Activated T-cell treated with anti-CD3 and anti-CD28 coated beads, Interleukin-2, amount 50 U/mL, for 48 hours (primary cell): ENCODE measurements at places on chromosomes 2 and 18.
A peak's percentile ranks its signal among the peaks of the same experiment; 100 is the strongest.

DNA sequence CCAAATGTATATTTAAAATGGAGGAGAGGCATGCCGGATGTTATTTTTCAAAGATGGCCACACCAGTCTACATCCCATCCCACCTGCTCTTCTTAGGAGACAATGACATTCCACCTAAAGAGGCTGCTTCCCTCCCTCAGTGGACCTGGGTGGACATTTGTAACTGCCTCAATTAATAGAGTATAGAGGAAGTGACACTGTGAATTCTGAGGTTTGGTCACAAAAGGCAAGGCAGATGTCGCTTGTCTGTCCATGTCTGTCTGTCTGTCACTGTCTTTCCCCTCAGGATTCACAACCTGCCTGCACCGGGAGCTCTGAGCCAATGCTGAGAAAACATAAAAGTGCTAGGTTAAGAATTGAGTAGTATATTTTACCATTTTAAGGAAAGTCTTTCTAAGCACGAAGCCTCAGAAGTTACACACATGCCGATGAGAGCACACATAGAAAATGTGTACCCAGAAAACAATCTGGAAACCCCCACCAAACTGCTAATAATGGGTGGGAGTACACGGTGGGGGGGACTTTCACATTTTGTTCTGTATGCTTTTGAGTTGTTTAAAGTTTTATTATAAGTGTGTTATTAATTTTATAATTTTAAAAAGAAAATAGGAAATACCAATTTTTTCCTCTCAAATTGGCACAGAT lies 21.0 kb downstream of the MIB1 start:
- DNase-seq, result no peak

DNA sequence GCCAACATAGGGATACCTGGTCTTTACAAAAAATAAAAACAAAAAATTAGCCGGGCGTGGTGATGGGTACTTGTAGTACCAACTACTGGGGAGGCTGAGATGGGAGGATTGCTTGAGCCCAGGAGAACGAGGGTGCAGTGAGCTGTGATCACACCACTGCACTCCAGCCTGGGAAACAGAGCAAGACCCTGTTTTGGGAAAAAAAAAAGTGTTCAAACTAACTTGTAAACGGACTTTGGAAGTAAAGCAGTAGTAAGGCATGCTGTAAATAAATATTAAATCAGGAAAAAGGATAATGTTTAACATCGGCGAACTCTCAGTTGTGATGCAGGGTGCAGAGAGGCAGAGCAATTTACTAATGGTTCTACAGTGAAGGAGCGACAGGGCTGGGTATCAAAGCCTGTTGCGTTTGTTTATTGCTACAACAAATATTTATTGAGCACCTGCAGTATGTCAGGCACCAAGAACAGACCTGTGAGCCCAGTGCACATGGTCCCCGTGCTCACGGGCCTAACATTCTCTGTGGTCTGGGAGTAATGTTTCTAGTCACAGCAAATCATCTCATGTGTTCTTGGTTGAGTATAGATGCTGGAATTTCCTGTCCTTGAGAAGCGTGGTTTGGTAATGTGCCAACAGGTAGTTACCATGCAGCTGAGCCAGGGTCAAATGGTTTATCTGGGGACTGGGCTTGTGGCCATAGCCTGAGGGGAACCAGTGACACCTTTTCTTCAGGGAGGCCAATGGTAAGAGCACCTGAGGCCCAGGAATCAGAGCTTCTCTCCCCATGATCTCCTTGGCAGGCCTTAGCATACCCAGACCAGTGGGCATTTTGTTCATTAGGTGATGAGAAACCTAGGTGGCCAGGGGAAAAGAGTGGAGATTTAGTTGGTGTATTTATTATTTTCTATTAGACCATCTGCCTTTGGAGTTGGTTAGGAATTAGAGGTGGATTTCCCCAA lies 27.9 kb upstream of the GREB1 start:
- no peak for DNase-seq

DNA sequence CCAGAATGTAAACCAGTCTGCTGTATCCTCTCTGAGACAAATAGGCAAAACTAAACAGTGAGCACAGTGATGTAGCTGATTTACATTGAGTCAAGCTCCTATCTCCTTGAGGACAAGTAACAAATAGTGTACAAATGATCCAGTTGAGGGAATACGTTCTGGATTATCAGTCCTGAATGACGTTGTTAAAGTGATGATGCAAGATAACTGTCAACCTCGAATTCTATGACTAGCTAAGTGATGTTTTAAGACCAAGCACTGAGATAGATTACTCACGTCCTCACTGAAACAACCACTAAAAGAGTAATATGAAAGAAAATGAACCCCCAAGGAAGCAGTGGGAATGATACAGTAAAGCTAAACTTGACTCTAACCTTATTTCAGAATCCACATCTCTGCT lies 46.8 kb downstream of the SMC6 start:
- DNase-seq, result no peak

DNA sequence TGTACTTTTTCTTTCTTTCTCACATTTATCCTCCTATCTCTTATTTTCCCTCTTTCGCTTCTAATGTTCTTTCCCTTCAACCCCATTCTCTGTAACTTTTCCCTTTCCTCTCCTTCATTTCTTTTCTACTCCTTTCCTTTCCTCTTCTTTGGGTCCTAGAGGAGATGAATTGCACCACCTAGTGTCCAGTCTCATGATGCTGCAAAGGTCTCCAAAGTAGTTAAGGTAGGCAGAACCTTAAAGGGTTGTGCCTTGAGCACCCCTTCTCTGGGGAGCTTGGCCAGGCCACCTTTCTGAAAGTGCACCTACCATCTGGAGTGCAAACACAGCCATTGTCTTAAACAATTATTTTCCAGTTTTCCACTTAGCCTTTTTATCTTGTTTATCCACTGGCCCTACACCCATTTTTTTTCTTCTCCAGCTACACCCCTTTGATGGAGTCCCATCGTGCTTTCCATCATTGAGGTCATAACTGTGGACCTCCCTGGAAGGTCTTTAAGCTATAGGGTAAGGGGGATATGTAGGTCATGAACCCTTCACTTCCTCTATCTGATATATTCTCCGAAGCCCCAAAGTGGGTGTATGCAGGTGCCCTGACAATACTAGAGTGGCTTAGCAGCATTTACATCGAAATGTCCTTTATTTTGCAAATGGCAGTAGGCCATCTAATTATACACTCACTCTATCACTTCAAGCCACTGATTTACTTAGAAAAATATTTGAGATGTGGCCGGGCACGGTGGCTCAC lies 155.9 kb downstream of the ESCO1 start:
- no peak for DNase-seq

DNA sequence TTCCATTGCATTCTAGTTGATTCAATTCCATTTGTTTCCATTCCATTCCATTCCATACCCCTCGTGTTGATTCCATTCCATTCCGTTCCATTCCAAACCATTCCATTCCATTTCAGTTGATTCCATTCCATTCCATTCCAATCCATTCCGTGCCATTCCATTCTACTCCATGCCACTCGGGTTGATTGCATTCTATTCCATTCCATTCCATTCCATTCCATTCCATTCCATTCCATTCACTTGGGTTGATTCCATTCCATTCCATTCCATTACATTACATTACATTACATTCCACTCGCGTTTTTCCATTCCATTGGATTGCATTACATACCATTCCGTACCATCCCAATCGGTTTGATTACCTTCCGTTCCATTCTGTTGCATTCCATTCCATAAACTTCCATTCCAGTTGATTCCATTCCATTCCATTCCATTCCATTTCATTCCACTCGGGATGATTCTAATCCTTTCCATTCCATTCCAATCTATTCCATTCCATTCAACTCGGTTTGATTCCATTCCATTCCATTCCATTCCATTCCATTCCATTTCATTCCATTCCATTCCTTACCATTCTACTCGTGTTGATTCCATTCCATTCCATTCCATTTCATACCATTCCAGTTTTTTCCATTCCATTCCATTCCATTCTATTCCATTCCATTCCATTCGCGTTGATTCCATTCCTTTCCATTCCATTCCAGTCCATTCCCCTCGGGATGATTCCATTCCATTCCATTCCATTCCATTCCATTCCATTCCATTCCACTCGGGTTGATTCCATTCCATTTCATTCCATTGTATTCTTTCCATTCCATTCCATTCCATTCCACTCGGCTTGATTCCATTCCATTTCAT lies 1140.4 kb downstream of the RPIA start:
- no peak for DNase-seq

- no peak for DNase-seq
Observed at GRCh38 chr2:124149571-124149970, 124.5 kb downstream of the CNTNAP5 start.

DNA sequence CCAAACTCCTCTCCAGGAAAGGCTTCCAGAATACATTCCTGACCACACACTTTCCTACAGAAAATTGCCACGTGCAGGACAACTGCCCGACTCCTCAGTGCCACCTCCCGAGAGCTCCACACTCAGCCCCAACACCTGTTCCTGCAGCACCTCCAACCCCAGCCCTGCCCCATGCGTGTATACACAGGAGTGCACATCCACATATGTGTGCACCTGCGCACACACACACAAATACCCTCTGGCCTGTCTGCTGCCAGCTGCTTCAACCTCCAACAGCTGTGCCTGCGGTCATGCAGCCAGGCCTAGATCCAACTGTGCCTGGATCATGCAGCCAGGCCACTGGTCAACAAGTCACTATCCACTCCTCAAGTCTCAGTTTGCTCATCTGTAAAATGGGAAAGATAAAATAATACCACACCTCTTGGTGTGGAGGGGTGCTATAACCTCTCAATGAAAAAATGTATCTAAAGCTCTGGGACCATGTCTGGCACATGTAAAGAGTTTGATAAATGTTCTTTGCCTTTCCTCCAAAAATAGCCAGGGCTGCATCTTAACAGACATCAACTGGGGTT lies 152.1 kb upstream of the ID2 start:
- DNase-seq, result no peak

GRCh38 chr18:8358033-8358765 lies 251.0 kb upstream of the RAB12 start:
- DNase-seq, result no peak

DNA sequence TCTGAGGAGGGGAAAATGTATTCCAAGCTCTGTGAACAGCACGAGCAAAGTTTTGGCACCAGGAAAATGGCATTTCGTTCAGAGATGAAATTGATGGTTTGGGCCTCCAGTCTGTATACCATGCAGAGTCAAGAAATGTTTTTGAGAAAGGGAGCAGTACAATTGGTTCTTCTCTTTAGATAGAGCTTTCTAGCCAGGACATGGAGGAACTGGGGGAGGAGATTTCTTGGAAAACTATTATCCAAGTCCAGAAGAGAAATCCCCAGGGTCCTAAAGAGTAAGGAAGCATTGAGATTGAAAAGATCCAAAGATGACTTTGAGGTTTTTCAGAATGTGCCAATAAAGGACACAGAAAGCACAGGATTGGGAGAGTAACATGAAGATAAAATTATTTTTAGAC lies 432.4 kb downstream of the TNS1 start:
- no peak for DNase-seq

DNA sequence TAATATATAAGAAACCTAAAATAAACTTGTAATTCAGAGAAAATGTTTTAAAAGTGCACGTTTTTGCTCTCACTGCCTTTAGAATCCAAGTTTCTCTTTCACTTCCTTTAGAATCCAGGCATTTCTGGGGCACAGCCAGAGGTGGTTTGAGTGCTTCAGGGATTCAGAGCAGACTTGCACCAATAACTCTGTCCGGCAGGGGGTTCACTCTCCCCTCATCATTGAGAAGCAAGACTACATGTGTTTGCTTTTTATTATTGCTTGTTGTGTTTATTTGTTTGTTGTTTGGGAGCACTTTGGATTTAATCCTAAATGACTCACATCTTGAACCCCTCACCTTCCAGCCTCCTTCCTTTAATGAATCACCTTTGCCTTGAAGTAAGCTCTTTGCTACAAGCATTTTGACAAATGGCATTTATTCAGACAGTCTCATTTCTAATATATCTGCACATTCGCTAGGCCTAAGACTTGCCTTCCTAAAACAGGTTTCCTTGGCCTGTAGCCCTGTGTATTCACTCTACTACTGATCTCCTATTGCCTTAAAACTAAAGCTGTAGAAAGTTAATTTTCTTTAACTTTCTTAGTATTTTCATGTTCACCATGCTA lies 233.5 kb upstream of the ATP5MC3 start:
- DNase-seq, result no peak

DNA sequence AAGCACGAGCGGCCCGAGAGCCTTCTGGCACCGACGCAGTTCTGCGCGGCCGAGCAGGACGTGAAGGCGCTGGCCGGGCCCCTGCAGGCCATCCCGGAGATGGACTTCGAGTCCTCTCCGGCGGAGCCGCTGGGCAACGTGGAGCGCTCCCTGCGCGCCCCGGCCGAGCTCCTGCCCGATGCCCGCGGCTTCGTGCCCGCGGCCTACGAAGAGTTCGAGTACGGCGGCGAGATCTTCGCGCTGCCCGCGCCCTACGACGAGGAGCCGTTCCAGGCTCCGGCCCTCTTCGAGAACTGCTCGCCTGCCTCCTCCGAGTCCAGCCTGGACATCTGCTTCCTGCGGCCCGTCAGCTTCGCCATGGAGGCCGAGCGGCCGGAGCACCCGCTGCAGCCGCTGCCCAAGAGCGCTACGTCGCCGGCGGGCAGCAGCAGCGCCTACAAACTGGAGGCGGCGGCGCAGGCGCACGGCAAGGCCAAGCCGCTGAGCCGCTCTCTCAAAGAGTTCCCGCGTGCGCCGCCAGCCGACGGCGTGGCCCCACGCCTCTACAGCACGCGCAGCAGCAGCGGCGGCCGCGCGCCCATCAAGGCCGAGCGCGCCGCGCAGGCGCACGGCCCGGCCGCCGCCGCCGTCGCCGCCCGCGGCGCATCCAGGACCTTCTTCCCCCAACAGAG lies 70.4 kb downstream of the ARHGEF33 start:
- DNase-seq, result peak; percentile 83

GRCh38 chr2:122753336-122753735 lies 997.9 kb downstream of the TSN start:
- DNase-seq, result no peak

DNA sequence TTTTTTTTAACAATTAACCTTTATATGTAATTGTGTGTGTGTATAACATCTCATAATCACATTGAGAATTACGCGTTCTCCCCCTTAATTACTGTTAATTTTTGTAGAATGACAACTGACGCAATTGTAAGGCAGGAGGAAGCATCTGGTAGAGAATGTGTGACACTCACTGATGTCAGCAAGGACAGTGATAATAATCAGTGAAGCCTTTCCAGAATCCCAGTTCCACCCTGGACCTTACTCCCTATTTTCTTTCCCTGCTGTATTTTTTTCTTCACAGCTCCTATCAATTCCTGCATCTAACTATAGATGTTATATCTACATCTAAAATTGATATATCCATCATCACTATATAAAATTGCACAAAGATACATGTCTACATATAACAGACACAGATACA lies 16.1 kb upstream of the STRN start:
- no peak for DNase-seq

- DNase-seq, result no peak
Observed at GRCh38 chr2:166942377-166942776, 54.1 kb downstream of the XIRP2 start.
